ENCODE measurements at places on chromosomes 3 and 15. TPM values are rescaled to one million over a fixed set of nuclear protein-coding genes. Genes with fewer than 3 reads are reported as not detected.

GRCh38 chr15:93719921-93720351, 511.4 kb upstream of the MCTP2 start:
- no peak for DNase-seq

DNA sequence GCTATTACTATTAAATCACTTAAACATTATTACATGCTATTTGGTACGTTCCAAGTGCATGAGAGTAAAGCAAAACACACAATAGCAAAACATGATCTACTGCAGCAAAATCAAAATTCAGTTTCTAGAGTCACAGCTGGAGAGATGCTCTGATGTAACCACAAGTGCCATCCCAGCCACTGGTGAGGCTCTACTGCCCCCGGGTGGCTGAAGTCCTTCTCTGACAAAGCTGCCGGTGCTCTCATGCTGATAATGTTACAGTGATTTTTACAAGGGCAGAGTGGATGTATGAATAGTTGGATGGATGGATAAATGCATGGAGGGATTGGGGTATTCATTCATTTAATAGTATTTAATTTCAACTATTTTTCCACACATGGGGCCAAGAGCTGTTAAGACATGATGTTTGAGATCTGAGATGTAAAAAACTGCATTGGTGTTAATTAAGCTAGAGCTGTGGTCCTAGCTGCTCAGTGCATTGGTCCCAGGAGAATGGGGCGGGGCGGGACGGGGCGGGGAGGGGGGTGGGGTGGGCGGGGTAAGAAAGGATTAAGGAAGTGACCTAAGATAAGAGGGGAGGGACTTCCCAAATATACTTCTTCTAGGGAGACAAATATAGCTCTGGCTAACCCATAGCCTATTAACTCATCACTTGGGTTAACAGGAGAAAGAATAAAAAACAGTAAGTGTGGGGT, 5.3 kb upstream of the SPESP1 start:
- peak; percentile 69 for DNase-seq

Gene CELSR3
- total RNA-seq: 3.4 TPM

DNA sequence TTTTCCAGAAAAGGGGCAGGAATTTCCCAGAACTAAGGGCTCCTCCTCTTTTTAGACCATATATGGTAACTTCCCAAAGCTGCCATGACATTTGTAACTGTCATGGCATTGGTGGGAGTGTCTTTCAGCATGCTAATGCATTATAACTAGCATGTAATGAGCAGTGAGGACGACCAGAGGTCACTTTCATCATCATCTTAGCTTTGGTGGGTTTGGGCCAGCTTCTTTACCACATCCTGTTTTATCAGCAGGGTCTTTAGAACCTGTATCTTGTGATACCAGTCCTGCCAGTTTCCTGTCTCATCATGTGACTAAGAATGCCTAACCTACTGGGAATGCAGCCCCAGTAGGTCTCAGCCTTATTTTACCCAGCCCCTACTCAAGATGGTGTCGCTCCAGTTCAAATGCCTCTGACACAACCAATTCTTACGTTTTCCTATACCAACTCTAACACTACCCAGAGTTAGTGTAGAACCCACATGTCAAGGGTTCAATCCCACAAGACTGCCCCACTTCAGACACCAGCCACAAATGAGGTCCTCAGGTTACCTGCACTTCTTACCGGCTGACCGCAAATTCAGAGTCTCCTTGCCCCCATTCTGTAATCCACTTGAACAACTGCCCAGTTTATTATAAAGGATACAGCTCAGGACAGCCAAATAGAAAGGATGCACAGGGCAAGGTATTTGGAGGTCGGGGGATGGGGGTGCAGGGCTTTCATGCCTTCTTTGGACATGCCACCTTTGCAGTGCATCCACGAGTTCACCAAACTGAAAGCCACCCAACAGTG, 17.7 kb downstream of the FOXB1 start:
- DNase-seq: no peak

All from natural killer cell (primary cell).